ENCODE measurements at places on chromosomes 6 and 20. TPM values are rescaled to one million over a fixed set of nuclear protein-coding genes. Genes with fewer than 3 reads are reported as not detected.

BPIFB1 gene
- not detected for polyA plus RNA-seq

SEMG1 gene
- polyA plus RNA-seq, result not detected

DNA sequence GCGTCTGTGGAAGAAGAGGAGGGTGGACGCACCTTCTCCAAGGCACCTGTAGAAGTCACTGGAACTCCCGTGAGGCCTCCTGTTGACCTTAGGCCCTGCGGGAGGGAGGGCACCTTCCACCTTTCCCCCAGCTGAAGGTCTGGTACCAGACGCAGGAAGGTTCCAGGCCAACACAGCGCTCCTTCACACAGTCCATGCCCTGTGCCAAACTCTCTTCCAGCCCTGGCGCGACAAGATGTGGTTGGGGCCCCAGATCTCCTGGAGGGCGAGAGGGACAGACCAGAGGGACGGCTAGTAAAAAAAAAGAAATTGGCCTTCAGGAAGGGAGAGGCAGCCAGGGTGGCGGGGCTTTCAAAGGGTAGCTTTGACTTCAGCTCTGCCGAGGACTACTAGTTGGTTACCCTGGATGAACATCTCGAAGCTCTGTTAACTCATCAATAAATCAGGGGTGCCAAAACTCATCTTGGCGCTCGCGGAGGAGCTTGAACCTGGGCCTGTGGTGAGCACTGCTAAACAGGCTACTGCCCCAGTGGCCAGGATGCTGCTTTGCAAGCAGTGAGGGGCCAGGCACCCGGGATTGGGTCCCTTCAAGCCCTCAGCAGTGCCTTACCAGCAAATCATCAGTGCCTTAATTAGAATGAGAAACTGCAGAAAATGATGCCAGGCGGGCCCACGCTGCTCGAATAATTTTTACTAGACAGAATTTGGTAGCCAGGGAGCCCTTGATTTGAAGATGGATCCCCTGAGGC, 14.9 kb downstream of the AARS2 start:
- no peak for DNase-seq

- DNase-seq, result no peak
Observed at GRCh38 chr6:96468681-96469224, 52.9 kb upstream of the UFL1 start.

- no peak for DNase-seq
Observed at GRCh38 chr20:16785226-16785625, 37.1 kb downstream of the OTOR start.

DNA sequence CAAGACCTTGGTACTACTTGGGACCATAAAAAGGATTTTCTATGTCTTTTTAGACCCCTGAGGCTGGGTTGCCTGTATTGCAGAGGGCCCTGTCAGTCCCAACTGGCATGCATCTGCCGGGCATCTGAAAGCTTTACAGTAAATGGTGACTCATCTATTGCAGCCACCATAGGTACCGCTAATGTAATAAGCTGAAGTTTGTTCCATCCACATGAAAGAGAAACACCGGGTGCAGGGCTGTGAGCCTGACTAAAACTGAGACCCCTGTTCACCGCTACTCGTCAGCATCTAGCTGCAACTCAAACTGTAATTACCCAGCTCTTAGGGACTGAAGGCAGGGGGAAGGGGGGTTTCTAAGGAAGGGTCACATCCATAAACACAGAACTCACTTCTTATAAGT, 49.5 kb downstream of the TRERF1 start:
- DNase-seq, result no peak

DNA sequence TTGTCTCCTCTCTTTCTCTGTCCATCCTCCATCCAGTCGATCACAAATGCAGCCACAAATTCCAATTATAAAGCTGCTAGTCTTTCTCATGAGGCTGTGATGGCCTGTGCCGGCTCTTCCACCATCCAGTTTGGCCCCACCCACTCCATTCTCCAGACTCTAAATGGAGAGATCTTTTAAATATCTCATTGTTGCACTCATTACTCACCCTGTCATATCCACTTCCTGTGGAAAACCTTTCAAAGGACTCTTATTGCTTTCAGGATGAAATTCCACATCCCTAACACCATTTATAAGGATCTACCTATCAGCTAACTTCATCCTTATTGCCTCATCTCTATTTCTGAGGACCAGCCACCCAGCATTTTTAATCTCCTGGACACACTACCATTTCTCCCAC, 70.6 kb downstream of the NRN1 start:
- no peak for DNase-seq

VGLL2 gene
- polyA plus RNA-seq, result not detected

DNA sequence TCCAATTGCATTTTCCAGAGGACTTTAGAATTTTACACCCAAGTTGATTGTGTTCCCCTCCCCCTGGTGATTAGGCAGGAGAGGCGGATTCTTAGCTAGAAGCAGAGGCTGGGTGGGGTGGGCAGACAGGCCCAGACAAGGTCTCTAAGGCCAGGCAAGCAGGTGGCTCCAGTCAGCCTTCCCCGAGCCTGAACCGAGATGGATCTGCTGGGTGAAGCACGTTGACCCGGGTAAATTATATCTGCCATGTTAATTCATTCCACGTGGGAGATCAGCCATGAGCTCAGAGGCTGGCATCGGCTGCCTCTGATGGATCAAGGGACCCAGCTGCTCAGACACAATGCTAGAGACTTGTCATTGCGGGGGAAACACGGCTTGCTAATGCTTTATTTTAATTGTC, 159.5 kb upstream of the MAFB start:
- DNase-seq, result no peak

GRCh38 chr6:137925141-137925698, 58.2 kb downstream of the TNFAIP3 start:
- no peak for DNase-seq

MYH7B gene
- polyA plus RNA-seq, result 0.32 TPM

EMILIN3 gene
- not detected for polyA plus RNA-seq

DNA sequence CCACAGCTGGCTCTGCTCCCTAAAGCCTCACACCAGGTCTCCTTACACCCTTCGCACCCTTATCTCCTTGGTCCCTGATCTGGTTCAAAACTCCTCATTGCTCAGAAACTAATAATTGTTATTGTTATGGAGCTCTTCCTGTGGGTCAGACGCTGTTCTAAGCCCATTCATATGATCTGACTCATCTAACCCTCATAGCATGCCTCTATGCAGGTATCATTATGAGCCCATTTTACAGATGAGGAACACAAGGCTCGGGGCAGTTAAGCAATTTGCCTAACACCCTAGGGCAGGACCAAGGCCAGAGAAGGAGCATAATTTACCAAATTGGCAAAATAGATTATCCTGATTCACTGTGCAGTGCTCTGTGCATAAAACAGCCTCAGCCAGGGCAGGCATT, 51.8 kb upstream of the CCDC167 start:
- DNase-seq, result no peak

DNA sequence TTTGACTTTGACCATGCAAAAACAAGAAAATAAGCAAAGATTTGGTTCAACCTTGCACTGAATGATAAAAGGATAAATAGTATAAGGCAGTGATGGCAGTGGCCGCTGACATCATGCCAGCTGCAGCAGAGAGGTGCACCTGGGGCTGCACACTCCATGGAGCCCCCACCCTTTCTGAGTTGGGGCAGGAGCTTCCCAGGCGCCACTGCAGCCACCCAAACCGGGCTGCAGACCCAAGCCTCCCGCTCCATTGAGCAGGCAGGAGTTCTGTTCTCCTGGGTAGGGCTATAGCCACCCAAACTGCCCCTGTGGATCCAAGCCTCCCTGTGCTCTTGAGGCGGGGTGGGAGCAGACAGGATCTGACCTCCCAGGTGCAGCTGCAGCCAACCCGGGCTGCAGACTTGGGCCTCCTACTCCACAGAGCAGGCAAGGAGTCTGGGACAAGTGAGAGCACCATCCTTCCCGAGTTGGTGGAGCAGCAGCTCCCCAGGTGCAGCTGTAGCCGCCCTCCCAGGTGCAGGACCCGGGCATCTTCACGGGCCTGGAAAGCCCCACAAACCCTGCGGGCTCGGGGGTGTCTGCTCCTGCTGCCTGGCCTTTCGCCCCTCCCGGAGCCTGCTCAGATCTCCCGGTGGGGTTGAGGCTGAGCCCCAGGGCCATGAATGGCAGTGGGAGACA, 537.9 kb downstream of the TENT5A start:
- DNase-seq, result no peak

DNA sequence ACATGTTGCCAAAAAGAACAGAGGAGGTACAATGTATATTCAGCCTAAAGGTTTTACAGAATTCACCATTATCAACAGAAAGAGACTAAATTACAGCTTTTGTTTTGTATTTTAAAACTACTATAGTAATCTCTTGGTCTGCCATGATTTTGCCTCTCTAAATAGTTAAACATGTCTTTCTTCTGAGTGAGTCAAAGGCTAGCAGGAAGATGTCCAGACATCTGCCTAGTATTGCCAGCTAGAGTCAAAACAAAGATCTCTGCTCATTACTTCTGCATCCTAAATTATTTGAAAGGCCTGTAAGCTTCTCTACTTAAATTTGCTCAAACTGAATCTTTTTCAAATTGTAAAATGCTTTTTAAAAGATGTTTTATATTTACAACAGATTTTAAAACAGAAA, 8.8 kb downstream of the ASF1A start:
- DNase-seq, result no peak

BFSP1 gene
- 0.96 TPM for polyA plus RNA-seq

GRCh38 chr6:82775981-82776380, 289.7 kb downstream of the UBE3D start:
- DNase-seq, result no peak

GRCh38 chr20:41029150-41029901, 704 bp downstream of the TOP1 start:
- DNase-seq, result peak; percentile 44

- no peak for DNase-seq
Observed at GRCh38 chr6:8855411-8855810, 420.1 kb upstream of the SLC35B3 start.

DNA sequence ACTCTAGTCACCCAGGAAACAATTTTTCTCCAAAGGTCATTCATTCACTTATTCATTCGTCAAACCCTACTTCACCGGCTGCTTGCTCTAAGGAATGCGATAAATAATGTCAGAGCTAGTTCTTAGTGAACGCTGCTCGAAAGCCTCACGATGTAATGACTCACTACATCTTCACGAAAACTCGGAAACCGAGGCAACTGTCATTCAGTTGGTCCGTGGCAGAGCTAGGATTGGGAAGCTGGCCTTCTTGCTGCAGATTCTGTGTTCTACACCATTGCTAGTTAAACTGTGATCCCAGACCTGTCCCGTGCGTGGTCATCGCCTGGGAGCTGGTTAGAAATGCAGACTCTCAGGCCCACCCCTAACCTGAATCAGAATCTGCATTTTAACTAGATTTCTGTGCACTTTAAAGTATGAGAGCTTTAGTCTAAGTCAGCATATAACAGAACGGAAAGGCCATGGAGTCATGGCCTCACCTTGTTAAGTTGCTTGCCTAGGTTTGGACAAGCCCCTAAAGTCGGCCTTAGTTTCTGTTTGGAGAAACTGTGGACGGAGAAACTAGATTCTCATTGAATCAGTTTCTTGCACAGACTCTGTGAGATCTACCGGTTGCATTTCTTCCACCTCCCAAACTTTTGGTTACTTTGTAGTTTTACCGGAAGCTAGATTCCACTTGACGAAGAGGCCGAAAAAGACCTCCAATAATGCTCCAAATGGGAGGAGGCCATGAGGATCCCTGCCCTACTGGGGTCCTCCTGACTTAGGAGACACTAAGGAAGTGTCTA, 651 bp upstream of the CCND3 start:
- no peak for DNase-seq

- DNase-seq, result no peak
Observed at GRCh38 chr20:4193069-4193452, 177.7 kb upstream of the RNF24 start.

SLC26A8 gene
- not detected for polyA plus RNA-seq

HLA-DMB gene
- polyA plus RNA-seq, result 7.6 TPM

DNA sequence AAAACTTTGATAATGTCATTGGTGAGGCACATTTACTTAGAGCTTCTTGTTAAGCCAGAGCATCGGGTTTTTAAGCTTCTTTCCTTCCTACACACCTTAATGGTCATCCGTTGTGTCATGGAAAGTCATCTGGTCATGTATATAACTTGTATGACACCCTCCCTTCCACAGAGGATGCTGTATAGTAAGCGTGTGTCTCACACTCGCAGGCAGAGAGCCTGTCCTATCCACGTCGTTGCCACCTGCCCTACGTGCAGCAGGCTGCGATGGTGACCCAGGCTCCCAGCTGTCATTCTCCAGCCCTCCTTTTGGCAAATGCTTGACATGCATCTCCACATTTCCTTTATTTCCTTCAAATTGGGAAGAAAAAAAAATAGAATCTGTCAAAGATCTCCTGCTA, 85.6 kb downstream of the MYB start:
- no peak for DNase-seq

FAM217A gene
- polyA plus RNA-seq, result not detected

DNA sequence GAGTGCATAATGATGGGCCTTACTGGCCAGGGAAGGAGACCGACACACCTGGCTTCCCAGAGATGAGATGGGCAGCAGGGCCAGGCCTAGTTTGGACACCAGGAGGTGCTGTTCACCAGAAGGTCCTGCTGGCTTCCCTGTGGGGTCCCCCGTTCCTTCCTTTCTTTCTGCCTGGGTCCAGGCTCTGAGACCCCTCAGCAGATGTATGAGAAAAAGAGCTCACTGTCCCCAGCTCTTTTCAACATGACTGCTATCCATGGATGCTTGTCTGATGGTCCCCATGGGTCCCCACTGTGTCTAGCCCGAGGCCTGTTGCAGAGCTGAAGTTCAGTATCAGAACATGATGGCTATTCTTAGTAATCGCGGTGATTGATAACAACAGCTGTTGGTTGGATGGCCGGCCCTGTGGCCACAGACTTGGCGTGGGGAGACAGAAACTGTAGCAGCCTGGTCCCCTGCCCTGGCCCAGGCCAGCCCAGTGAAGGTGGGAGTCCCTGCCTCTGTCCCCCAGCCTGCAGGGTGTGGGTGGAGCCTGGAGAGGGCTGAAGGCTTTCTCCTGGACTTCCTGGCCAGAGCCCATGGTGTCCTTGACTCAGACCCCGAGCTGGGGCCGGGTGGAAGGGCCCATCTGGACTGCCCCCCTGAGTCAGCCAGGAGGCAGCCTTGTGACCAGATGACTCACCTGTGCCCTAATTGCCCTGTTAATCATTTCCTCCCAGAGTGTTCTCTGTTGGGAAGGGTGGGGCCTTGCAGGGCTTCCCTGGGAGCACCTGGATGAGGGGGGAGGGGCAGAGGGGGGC, 9.9 kb upstream of the BAK1 start:
- peak; percentile 37 for DNase-seq
